Right lobe of liver (tissue), 6 donors: ENCODE measurements at places on chromosomes 3 and 15. TPM values are rescaled to one million over a fixed set of nuclear protein-coding genes. Genes with fewer than 3 reads are reported as not detected.

- H3K36me3 ChIP-seq = no peaks in the 10 kb centered on the region
- no peak for DNase-seq
- no peaks in the 10 kb centered on the region for H3K4me1 ChIP-seq
- no peak overlapping the region for H3K27ac ChIP-seq
- H3K27me3 ChIP-seq = no peaks in the 10 kb centered on the region
- H3K4me3 ChIP-seq = no peak overlapping the region
Measured at GRCh38 chr3:81947359-81947758, 185.9 kb upstream of the GBE1 start.

DNA sequence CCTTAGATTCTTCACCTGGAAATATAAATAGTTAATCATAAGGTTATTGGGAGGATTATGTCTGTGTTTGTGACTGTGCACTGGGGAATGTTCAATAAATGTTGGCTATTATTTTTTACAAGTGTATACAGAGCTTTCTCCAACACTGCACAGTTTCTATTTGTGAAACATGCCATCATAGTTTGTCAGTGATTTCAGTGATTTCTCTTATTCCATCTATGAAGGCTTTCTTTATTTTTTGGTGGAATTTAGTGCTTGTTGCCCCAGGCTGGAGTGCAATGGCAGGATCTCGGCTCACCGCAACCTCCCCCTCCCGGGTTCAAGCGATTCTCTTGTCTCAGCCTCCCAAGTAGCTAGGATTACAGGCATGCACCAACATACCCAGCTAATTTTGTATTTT lies 545.0 kb upstream of the GRM7 start:
- H3K4me1 ChIP-seq = no peaks in the 10 kb centered on the region
- H3K36me3 ChIP-seq = no peaks in the 10 kb centered on the region
- H3K4me3 ChIP-seq = no peak overlapping the region
- no peak for DNase-seq
- no peak overlapping the region for H3K27ac ChIP-seq

DNA sequence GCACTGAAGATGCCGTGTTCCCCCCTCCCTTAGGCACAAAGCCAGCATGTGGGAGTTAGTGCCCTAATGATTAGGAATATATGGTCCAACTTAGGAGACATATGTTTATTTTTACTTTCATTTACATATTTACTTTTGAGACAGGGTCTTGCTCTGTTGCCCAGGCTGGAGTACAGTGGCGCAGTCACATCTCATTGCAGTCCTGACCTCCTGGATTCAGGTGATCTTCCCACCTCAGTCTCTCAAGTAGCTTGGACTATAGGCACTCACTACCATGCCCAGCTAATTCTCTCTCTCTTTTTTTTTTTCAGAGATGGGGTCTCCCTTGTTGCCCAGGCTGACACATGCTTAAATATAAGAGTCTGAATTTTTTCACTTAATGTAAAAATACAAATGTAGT lies 51.6 kb upstream of the TBC1D23 start:
- no peaks in the 10 kb centered on the region for H3K27me3 ChIP-seq
- DNase-seq = no peak
- no peak overlapping the region for H3K27ac ChIP-seq
- peaks cover 8% of the 10 kb centered on the region for H3K4me1 ChIP-seq
- no peaks in the 10 kb centered on the region for H3K36me3 ChIP-seq

GOLGA6B gene
- total RNA-seq = 0.33 TPM
